ENCODE measurements at places on chromosomes 12 and 14. TPM values are rescaled to one million over a fixed set of nuclear protein-coding genes. Genes with fewer than 3 reads are reported as not detected.

GRCh38 chr12:13347241-13348043, 150.9 kb downstream of the EMP1 start:
- H3K27me3 ChIP-seq: no peaks in the 10 kb centered on the region
- no peak overlapping the region for H3K4me3 ChIP-seq
- no peak for DNase-seq
- no peaks in the 10 kb centered on the region for H3K36me3 ChIP-seq

DNA sequence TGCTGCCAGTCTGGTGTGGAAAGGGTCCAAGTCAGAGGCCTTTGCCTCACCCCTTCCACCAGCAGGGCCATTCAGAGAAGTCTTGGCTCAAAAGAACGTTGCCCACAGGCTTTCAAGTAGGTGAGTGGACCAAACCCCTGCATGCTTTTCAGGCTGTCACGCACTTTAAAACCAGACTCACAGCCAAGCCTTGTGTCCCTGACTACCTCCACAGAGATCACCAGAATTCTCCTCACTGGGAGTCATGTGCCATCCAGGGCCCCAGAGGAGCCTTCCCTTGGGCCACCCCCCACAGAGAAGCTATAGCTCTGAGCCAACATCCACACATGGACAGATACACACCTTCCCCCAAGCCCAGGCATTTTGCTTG, 283.1 kb downstream of the DPF3 start:
- no peak overlapping the region for H3K27ac ChIP-seq
- H3K27me3 ChIP-seq: no peaks in the 10 kb centered on the region
- DNase-seq: no peak
- no peaks in the 10 kb centered on the region for H3K36me3 ChIP-seq
- no peak overlapping the region for H3K4me3 ChIP-seq

- H3K36me3 ChIP-seq: no peaks in the 10 kb centered on the region
- no peak overlapping the region for H3K27ac ChIP-seq
- DNase-seq: no peak
- no peak overlapping the region for H3K4me3 ChIP-seq
Observed at GRCh38 chr12:101181776-101182175, 28.3 kb downstream of the SLC5A8 start.

GRCh38 chr12:1608713-1609119, 14.3 kb upstream of the FBXL14 start:
- no peak for DNase-seq
- no peaks in the 10 kb centered on the region for H3K36me3 ChIP-seq
- no peak overlapping the region for H3K4me3 ChIP-seq
- H3K4me1 ChIP-seq: peaks cover 23% of the 10 kb centered on the region

C12orf60 gene
- total RNA-seq: 0.54 TPM

Measured in Panc1 (cell line).